ENCODE measurements at places on chromosomes 3 and 15.

- no peak for DNase-seq
Measured at GRCh38 chr3:78976200-78976599, 791.6 kb downstream of the ROBO1 start.

DNA sequence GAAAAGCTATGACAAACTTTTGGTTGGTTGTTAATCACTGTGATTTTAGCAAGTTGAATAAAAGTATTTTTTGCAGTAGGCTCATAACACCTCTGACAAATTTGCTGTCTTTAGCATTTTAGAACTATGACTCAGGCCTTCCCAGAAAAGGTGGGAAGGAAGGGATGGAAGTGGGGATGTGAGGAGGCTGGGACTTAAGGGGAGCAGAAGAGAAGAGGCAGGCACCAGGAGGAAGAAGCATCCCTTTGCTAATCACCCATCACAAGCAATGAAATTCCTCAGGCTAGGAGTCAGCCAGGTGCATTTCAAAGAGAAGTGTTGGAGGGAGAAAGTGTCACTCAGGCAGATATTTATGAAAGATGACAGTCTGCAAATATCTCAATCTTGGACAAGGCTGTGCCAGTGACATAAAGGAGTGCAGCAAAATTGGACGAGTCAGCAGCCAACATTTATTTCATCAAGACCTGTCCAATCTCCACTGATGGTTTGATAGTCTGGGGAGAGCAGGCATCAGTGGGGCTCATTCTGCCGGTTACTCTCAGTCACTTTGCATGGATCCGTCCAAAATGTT, 337.3 kb upstream of the ARRDC4 start:
- DNase-seq = no peak

- DNase-seq = no peak
Measured at GRCh38 chr15:98937413-98938104, 70.0 kb downstream of the PGPEP1L start.

DNA sequence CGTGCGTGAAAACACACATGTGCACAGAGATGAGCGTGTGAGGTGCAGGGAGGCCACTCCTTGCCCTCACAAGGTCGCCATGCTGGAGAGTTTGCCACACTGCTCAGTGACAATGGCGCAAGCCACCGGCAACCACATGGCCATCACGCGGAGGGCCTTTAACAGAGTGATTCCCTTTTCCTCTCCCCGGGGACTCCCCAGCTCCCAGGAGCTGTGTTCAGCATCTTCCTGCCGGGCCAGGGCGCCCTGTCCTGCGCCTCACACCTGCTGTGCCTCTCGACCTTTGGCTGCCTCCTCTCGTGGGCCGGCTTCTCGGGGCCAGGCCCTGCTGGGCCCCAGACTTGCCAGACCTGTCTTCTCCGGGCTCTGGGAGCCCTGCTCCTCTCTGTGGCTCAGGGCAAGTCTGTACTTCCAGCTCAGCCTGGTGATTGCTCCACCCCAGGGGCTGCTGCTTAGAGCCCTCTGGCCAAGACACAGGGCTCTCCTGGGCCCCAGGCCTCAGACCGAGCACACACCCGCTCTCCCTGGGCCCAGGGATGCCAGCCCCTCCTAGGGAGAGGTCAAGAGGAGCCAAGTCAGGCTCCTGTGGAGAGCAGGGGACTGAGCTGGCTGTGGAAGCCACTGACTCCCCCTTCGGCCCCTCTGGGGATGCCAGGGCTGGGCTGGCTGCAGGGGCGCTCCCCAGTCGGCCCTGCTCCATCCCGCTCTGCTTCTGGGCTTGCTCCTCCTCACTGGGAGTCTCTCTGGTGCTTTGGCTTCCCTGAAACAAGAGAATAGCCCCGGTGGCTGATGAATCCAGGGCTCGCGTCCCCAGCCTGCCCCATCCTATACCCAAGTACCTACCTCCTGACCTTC, 5.6 kb downstream of the CCDC9B start:
- DNase-seq = no peak

DNA sequence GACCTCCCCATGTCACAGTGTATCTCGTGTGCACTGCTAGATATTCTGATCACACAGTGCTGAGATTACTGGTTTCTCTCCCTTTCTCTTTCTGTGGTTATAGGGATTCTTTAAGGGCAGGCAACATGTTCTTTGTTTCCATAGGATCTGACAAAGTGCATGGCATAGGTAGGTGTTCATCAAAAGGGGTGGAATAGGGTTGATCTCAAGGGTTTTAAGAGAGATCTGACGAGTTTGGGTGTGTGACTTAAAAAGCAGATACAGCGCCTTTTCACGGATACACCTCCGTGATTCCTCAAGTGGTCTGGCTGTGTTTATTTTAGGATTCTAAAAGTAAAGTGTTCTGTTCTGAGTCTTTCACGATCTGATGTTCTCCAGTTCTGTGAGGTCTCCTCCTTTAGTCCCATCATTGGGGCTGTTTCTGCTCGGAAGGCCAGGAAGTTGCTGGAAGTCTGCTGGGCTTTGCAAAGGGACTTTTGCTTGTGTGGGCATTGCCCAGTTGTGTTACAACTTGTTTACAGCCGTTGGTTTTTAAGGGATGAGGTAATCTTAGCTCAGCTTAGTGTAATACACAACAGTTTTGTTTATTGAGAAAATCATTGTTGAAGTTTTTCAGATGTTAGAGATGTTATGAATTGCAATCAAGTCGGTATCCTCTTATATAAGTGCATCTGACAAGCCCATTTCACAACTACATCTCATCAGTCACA, 34.8 kb downstream of the IGF1R start:
- DNase-seq = no peak

GRCh38 chr15:87429754-87430153, 826.8 kb downstream of the NTRK3 start:
- no peak for DNase-seq

DNA sequence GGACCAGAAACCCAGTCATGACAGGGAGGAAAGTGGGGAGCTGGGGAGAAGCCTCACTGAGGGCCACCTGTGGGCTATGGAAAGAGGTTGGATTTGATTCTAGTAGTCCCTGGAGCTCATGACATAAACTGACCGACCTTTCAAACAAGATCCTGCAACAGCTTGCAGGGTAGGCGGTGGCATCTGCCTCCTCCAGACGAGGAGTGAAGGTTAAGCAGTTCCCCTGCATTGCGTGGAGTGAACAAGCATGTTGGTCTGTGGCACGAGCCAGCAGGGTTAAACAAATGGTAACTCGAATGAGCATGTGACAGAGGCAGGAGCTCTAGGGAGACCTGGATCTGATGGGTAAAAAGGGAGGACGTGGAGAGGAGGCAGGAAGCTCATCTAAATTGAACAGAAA, 12.7 kb downstream of the TGM4 start:
- DNase-seq = no peak

GRCh38 chr15:47975427-47975826, 145.4 kb upstream of the SLC24A5 start:
- DNase-seq = no peak

- DNase-seq = no peak
Measured at GRCh38 chr15:33808720-33809457, 159.4 kb upstream of the CHRM5 start.

- no peak for DNase-seq
Measured at GRCh38 chr3:53242155-53242554, 13.7 kb downstream of the TKT start.

GRCh38 chr15:68794863-68795262, 25.8 kb downstream of the ANP32A start:
- DNase-seq = no peak

DNA sequence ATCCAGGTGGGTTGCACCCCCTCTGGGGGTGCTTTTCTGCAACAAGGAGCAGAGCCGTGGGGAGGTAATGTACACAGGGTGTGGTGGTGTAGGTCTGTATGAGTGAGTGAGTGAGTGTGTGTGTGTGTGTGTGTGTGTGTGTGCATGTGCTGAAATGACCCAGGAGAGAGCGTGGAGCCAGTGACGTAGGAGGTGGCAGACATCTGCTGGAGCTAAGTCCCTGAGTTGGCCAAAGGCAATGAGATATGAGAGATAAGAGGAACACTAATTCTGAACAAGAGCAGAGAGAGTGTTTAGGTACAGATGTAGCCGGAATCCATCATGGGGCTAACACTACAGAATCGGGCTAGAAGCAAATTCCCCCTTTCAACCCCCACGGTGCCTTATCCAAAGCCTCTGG, 27.6 kb downstream of the BDH1 start:
- no peak for DNase-seq

DNA sequence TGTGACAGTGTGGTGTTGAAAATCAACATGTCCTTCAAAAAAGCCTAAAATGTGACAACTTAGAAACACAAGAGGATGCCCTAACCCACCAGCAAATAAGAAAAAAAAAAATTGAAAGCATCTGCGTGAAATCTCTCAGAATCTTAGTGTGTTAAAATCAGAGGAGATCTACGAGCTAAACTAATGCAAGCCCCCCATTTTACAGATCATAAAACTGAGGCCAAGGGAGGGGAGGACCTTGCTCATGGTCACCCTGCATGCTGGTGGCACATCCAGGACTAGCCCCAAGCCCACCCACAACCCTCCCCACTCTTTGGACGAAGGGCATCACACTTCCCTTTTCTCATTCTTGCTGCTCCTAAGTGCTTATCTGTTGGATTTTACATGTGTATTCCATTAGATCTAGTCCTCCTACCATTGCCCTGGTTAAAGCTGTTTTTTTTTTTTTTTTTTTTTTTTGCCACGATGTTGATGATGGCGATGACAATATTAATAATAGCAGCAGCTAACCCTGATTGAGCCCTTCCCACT, 29.1 kb upstream of the NOX5 start:
- DNase-seq = no peak

DNA sequence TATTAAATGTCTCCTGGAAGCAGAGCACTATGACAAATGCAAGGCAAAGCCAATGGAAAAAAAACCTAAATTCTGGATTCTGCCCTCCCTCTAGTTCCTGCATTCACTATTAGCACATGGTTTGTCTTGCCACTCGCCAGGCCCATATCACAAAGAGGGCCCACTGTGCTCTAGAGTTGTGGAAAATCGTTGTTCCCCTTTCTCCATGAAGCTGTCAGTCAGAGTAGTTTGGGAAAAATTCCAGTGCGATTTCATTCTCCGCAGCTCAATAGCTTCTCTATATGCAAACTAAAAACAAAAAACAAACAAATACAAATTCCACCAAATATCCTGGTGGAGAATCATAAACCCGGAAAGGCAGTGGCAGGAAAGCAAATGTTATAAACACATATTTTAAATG, 77.3 kb downstream of the RORA start:
- no peak for DNase-seq

GRCh38 chr15:78272316-78272715, 8.0 kb downstream of the DNAJA4 start:
- no peak for DNase-seq
